ENCODE measurements at places on chromosomes 7 and 10.

GRCh38 chr7:17009007-17009719 is 127.4 kb upstream of the AGR3 start:
- no peak for DNase-seq

DNA sequence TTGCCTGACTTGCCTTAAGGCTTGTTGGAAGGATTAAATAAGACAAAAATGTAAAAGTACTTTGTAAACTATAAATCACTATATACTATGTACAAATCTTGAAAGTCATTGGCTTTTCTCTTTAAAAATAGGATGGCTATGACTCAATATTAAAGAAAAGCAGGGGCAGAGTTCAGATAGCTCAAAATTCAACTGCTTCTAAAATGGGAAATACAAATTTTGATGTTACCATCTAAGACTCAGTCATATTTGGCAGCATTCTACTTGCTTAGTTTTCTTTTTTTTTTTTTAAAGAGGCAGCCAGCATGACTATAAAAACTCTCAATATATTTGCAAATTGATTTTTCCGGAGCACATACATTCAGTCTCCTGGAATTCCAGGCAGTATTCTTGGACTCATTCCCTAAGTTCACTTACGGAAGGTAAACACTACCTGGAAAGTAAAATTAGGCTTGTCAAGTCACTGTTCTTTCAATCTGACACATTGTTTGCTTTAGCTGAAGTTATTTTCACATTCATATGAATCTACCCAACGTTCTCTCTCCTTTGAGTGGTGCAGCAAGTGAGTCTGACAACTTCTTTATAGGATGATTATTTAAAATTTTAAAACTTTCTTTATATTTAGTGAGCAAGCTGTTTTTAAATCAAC is 133.8 kb upstream of the CCDC6 start:
- DNase-seq, result no peak

DNA sequence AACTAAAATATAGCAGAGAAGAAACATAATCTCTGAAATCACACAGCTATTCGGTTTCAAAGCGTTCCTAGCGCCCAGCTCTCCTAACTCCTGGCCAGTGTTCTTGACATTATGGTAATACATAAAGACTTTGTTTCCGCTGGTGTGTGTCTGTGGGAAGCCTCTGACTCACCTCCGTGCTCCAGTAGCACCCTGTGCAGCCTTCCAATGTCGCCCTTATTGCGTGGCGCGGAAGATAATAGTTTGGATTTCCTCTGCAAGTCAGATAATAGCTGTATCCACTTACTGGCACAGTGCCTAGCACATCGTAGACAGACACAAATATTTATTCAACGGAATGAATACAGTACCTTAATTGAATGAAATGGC is 570 bp downstream of the BMS1 start:
- no peak for DNase-seq

- DNase-seq, result no peak
Measured at GRCh38 chr7:91194841-91195240, 69.4 kb upstream of the FZD1 start.
